ENCODE measurements at places on chromosomes 5 and 9. TPM values are rescaled to one million over a fixed set of nuclear protein-coding genes. Genes with fewer than 3 reads are reported as not detected.

The PAEP gene
- total RNA-seq, result not detected

The AK1 gene
- 30.6 TPM for total RNA-seq

The IFT74 gene
- total RNA-seq, result 5.7 TPM

The CACNA1B gene
- under 0.01 TPM for total RNA-seq

The SPINK7 gene
- not detected for total RNA-seq

All from bladder microvascular endothelial cell (primary cell).